Endothelial cell of umbilical vein (primary cell): ENCODE measurements at places on chromosomes 16 and 17. TPM values are rescaled to one million over a fixed set of nuclear protein-coding genes. Genes with fewer than 3 reads are reported as not detected.

The TLCD3B gene
- 0.86 and 0.99 TPM in 2 replicates for total RNA-seq

- H3K27me3 ChIP-seq: no peaks in the 10 kb centered on the region
- peak; percentile 86 for DNase-seq
- peaks cover 8% of the 10 kb centered on the region for H3K4me1 ChIP-seq
- no peak overlapping the region for H3K4me3 ChIP-seq
Observed at GRCh38 chr16:4309833-4310266, 6.0 kb upstream of the GLIS2 start.

The USP43 gene
- total RNA-seq: 0.16 TPM in 1 of 2 replicates, not detected in the other

GRCh38 chr17:72565758-72566157 lies 444.9 kb downstream of the SOX9 start:
- no peaks in the 10 kb centered on the region for H3K27me3 ChIP-seq
- no peak overlapping the region for H3K27ac ChIP-seq
- no peak overlapping the region for H3K4me3 ChIP-seq
- H3K4me1 ChIP-seq: no peaks in the 10 kb centered on the region
- H3K36me3 ChIP-seq: no peaks in the 10 kb centered on the region

The CHST5 gene
- 0.29 TPM in 1 of 2 replicates, not detected in the other for total RNA-seq

DNA sequence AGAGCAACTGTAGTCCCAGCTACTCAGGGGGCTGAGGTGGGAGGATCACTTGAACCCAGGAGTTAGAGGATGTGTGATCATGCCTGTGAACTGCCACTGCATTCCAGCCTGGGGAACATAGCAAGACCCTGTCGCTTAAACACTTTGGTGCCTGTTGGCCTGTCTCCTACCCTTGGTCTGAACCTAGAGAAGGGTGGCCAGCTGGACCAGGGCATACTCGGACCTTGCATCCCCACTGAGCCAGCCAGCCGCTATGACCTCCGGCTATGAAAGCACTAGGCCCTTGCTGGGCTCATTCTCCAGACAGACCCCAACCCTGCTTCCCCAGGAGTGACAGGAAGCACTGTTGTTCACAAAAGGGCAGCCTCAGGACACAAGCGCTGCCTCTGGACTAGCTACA lies 4.6 kb downstream of the IFT20 start:
- H3K4me3 ChIP-seq: no peak overlapping the region
- H3K36me3 ChIP-seq: peaks cover 19% of the 10 kb centered on the region
- H3K27me3 ChIP-seq: no peaks in the 10 kb centered on the region
- H3K27ac ChIP-seq: no peak overlapping the region

GRCh38 chr17:64608571-64608981 lies 53.5 kb downstream of the SMURF2 start:
- no peak overlapping the region for H3K4me3 ChIP-seq
- DNase-seq: peak; percentile 55
- H3K36me3 ChIP-seq: no peaks in the 10 kb centered on the region

- H3K4me3 ChIP-seq: no peak overlapping the region
- no peak overlapping the region for H3K27ac ChIP-seq
- no peaks in the 10 kb centered on the region for H3K27me3 ChIP-seq
- DNase-seq: no peak
Observed at GRCh38 chr16:65989861-65990604, 376.5 kb upstream of the CDH5 start.

GRCh38 chr16:53519417-53520091 lies 16.5 kb upstream of the AKTIP start:
- peaks cover 39% of the 10 kb centered on the region for H3K4me1 ChIP-seq
- H3K27me3 ChIP-seq: no peaks in the 10 kb centered on the region
- H3K27ac ChIP-seq: peak overlapping the region; percentile 97
- H3K4me3 ChIP-seq: no peak overlapping the region
- no peaks in the 10 kb centered on the region for H3K36me3 ChIP-seq

- peak overlapping the region; percentile 47 for H3K27ac ChIP-seq
- DNase-seq: peak; percentile 66
- no peaks in the 10 kb centered on the region for H3K27me3 ChIP-seq
- peaks cover 7% of the 10 kb centered on the region for H3K4me1 ChIP-seq
- no peak overlapping the region for H3K4me3 ChIP-seq
Observed at GRCh38 chr17:68509141-68510057, 2.8 kb upstream of the PRKAR1A start.

DNA sequence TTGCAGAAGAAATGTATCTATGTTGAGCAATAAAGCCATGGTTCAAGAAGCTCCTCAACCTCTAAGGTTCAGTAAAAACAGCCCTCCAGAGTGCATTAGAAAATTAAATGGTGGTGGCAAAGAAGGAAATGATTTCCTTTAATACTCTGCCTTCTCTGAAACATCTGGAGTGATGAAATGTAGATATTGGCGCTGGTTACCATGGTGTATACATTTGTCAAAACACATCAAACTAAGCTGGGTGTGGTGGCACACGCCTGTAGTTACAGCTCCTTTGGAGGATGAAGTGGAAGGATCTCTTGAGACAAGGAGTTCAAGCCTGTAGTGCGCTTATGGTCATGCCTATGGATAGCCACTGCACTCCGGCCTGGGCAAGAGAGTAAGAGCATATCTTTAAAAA lies 6.0 kb downstream of the CAPNS2 start:
- H3K36me3 ChIP-seq: peaks cover 15% of the 10 kb centered on the region
- no peak for DNase-seq
- H3K27ac ChIP-seq: no peak overlapping the region
- H3K27me3 ChIP-seq: no peaks in the 10 kb centered on the region

DNA sequence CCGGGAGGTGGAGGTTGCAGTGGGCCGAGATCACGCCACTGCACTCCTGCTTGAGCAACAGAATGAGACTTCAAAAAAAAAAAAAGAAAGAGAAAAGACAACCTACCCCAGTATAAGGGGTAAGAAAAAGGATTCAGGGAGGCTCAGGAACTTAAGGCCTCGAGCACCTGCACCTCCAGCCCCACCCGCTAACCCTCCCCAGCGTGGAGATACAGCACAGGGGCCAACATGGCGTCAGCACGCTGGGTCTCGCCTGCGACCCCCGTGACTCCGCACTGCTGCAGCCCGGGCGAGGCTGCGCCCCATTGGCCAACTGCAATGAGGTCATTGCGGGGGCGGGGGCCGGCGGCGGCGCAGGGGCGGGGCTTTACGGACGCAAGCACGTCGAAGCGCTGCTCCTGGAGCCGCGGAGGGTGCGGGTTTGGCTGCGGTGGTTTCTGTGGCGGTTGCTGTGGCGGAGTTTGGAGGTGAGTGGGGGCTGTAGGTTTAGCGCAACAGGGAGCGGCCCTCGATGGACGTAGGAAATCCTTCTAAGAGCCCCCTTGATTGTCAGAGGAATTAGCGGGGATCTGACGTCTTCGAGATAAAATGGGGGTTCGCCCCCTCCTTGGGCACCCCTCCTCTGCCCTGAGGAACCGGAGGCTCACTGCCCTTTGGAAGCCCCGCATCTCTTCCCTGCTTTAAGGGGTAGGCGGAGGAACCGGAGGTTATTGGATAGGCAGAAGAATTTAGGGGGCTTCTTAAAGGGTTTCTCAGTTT lies at the start of gene ATP6V0A1:
Gene ATP6V0A1 (plus strand): TSS at position 382 of the 759 bp plus-strand sequence. CDS start 2,017 bp downstream, outside the sequence.
- peak within 1 kb of the TSS; percentile 57 for H3K27ac ChIP-seq
- no peaks in the 10 kb centered on the region for H3K36me3 ChIP-seq
- DNase-seq: peak; percentile 91
- H3K4me3 ChIP-seq: peak within 1 kb of the TSS; percentile 67
- peaks cover 37% of the 10 kb centered on the region for H3K4me1 ChIP-seq

GRCh38 chr16:11554053-11554452 lies 32.7 kb downstream of the LITAF start:
- no peak overlapping the region for H3K4me3 ChIP-seq
- DNase-seq: no peak
- H3K27me3 ChIP-seq: no peaks in the 10 kb centered on the region
- H3K4me1 ChIP-seq: no peaks in the 10 kb centered on the region
- H3K27ac ChIP-seq: no peak overlapping the region

GRCh38 chr16:60651346-60651745 lies 1384.9 kb downstream of the CDH8 start:
- no peak overlapping the region for H3K27ac ChIP-seq
- no peak overlapping the region for H3K4me3 ChIP-seq
- no peak for DNase-seq
- H3K27me3 ChIP-seq: no peaks in the 10 kb centered on the region
- no peaks in the 10 kb centered on the region for H3K4me1 ChIP-seq

The DUSP14 gene
- 33.5 and 36.4 TPM in 2 replicates for total RNA-seq

DNA sequence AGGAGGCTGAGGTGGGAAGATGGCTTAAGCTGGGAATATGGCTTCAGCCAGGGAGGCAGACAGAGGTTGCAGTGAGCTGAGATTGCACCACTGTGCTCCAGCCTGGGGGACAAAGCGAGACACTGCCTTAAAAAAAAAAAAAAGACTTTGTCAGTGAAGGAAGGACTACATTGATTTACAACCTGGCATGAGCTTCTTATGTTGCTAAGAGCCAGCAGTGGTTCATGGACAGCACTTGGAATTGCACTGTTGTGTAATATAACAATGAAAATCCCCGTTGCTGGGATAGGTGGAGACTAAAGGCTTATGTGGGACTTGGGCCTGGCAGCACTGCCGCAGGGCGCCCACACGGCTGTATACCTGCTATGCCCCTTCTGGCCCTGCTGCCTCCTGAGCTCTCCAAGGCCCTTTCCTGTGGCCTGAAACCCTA lies 14.1 kb upstream of the SLC16A5 start:
- H3K4me1 ChIP-seq: peaks cover 14% of the 10 kb centered on the region
- DNase-seq: no peak
- H3K4me3 ChIP-seq: no peak overlapping the region
- no peaks in the 10 kb centered on the region for H3K36me3 ChIP-seq
- no peaks in the 10 kb centered on the region for H3K27me3 ChIP-seq

The CDRT15L2 gene
- not detected in 2 replicates for total RNA-seq

- H3K4me1 ChIP-seq: peaks cover 6% of the 10 kb centered on the region
- no peak for DNase-seq
- H3K27ac ChIP-seq: no peak overlapping the region
Observed at GRCh38 chr17:64455993-64456885, 7.3 kb downstream of the MILR1 start.

DNA sequence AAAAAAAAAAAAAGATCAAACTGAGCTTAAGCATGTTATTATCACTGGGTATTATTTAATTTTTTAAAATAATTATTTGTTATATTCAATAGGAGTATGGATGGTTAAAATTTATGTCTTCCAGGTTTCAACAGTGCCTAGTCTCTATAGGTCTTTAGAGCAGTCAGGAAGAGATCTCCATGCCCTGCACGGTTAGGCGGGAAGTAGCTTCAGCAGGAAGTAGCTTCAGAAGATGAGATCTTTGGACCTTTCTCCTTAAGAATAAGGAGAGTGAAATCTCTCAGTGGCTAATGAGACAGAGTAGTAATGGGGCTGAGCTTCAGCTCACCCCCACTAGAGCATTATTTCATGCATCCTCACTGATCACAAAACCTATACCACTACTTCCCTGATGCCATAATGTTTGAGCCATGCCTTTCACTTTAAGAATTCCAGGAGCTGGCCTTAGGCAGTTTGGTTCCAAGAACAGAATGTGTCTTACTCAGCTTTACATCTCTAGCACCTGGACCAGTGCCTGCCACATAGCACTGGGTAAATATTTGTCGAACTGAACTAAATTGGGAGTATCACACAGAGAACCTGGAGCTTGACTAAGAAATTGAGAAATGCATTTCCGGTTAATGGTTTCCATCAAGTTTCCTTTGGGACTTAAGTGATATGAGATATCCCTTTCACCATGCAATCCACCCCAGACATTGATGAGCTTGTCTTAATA lies 43.5 kb downstream of the SCPEP1 start:
- H3K36me3 ChIP-seq: no peaks in the 10 kb centered on the region
- no peak for DNase-seq
- H3K4me3 ChIP-seq: no peak overlapping the region

The THUMPD1 gene
- total RNA-seq: 29.0 and 30.7 TPM in 2 replicates

GRCh38 chr16:81554979-81555378 lies 110.4 kb downstream of the CMIP start:
- H3K4me1 ChIP-seq: peaks cover 45% of the 10 kb centered on the region
- no peaks in the 10 kb centered on the region for H3K27me3 ChIP-seq
- no peaks in the 10 kb centered on the region for H3K36me3 ChIP-seq
- DNase-seq: no peak
- no peak overlapping the region for H3K4me3 ChIP-seq
- no peak overlapping the region for H3K27ac ChIP-seq

GRCh38 chr17:46179375-46179999 lies 13.7 kb downstream of the KANSL1 start:
- no peaks in the 10 kb centered on the region for H3K36me3 ChIP-seq
- no peak overlapping the region for H3K27ac ChIP-seq
- DNase-seq: no peak
- H3K27me3 ChIP-seq: no peaks in the 10 kb centered on the region
- no peaks in the 10 kb centered on the region for H3K4me1 ChIP-seq

DNA sequence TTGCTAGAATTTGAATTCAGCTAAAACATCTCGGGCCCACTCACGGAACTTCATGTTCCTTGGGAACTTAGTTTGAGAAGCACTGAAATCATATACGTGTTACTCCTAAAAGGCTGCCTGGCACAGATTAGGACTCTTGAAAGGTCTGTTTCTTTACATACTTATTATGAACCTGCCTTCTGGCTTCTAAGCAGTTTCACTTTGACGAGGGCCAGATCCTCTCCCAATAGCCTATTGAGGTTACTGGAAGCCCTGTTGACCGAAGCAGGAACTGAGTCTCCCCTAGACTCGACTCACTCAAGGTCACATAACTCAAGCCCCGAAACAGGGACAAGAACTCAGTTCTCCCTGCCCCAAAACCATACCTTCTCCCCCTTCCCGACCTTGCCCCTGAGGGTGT lies 121.9 kb upstream of the PLCG2 start:
- no peaks in the 10 kb centered on the region for H3K27me3 ChIP-seq
- no peak overlapping the region for H3K27ac ChIP-seq
- no peak overlapping the region for H3K4me3 ChIP-seq
- no peaks in the 10 kb centered on the region for H3K4me1 ChIP-seq
- DNase-seq: no peak

DNA sequence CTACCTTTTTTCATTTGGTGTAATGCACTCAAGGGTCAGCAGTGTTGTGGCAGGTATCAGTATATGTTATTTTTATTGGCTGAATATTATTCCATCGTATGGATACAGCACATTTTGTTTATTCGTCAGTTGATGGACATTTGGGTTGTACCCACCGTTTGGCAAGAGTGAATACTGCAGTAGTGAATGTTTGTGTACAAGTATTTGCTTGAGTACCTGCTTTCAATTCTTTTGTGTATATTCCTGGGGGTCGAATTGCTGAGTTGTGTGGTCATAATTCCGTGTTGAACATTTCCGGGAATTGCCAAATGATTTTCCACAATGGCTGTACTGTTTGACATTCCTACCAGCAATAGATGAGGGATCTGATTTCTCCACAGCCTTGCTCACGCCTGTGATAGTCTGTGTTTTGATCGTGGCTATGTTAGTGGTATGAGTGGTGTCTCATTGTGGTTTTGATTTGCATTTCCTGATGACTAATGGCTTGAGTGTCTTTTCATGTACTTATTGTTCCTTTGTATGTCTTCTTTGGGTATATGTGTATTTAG lies 108.4 kb downstream of the OR1D5 start:
- DNase-seq: peak; percentile 88
- H3K4me3 ChIP-seq: no peak overlapping the region
- peak overlapping the region; percentile 77 for H3K27ac ChIP-seq
- no peaks in the 10 kb centered on the region for H3K36me3 ChIP-seq

GRCh38 chr16:46688101-46688653 lies 801 bp downstream of the VPS35 start:
- peaks cover 1% of the 10 kb centered on the region for H3K36me3 ChIP-seq
- no peaks in the 10 kb centered on the region for H3K27me3 ChIP-seq
- DNase-seq: peak; percentile 48
- peak overlapping the region; percentile 30 for H3K27ac ChIP-seq

The KIF2B gene
- not detected in 2 replicates for total RNA-seq

GRCh38 chr17:67289181-67289876 lies 44.3 kb upstream of the HELZ start:
- H3K4me1 ChIP-seq: peaks cover 7% of the 10 kb centered on the region
- no peak overlapping the region for H3K4me3 ChIP-seq
- no peaks in the 10 kb centered on the region for H3K27me3 ChIP-seq
- peak; percentile 85 for DNase-seq
- H3K36me3 ChIP-seq: no peaks in the 10 kb centered on the region
- H3K27ac ChIP-seq: no peak overlapping the region

- H3K36me3 ChIP-seq: no peaks in the 10 kb centered on the region
- H3K4me3 ChIP-seq: no peak overlapping the region
- H3K27me3 ChIP-seq: no peaks in the 10 kb centered on the region
- no peak for DNase-seq
Observed at GRCh38 chr17:53273126-53273525, 549.6 kb upstream of the KIF2B start.
